ENCODE measurements at places on chromosomes 5 and 9. TPM values are rescaled to one million over a fixed set of nuclear protein-coding genes. Genes with fewer than 3 reads are reported as not detected.

Gene SLC25A48
- not detected for total RNA-seq

Gene PHAX
- 33.7 TPM for total RNA-seq

Gene NR6A1
- 1.9 TPM for total RNA-seq

Gene ACTBL2
- not detected for total RNA-seq

Gene SPRY4
- 14.1 TPM for total RNA-seq

Gene TAF1L
- total RNA-seq = not detected

Gene OMD
- total RNA-seq = 17.1 TPM

Gene CER1
- not detected for total RNA-seq

Gene STING1
- total RNA-seq = 96.8 TPM

Gene UBQLN1
- total RNA-seq = 88.8 TPM

Gene ACOT12
- total RNA-seq = not detected

Gene GABRA1
- not detected for total RNA-seq

Gene DMRTA1
- 0.59 TPM for total RNA-seq

Gene PDLIM4
- total RNA-seq = 47.8 TPM

Gene FBP2
- not detected for total RNA-seq

Gene NXNL2
- total RNA-seq = not detected

Gene PFN3
- total RNA-seq = not detected

Gene AGXT2
- not detected for total RNA-seq

Gene ANKRD33B
- total RNA-seq = 2.7 TPM

Gene OR1L8
- total RNA-seq = 0.14 TPM

Gene KIF4B
- total RNA-seq = 0.08 TPM

Gene IRX1
- not detected for total RNA-seq

Gene LPAR1
- total RNA-seq = 42.8 TPM

Gene DNAJA1
- 79.1 TPM for total RNA-seq

Gene CTNNAL1
- 61.1 TPM for total RNA-seq

Gene PCDHAC1
- 0.12 TPM for total RNA-seq

Gene LHX3
- not detected for total RNA-seq

Gene WHRN
- 15.0 TPM for total RNA-seq

Gene SLC34A3
- not detected for total RNA-seq

Gene OR1J2
- total RNA-seq = not detected

Gene SPINK5
- total RNA-seq = 3.0 TPM

Gene CTXN3
- not detected for total RNA-seq

Gene DIPK1B
- 34.8 TPM for total RNA-seq

Gene NR4A3
- 7.7 TPM for total RNA-seq

Gene NAIF1
- total RNA-seq = 6.7 TPM

Gene PKN3
- 7.5 TPM for total RNA-seq

Gene FOXD4L5
- total RNA-seq = 0.11 TPM

Gene ANKRD34B
- total RNA-seq = not detected

Gene JAKMIP2
- total RNA-seq = 1.3 TPM

Gene TOR4A
- total RNA-seq = 12.9 TPM

Gene SPACA9
- total RNA-seq = 10.4 TPM

Gene TSLP
- total RNA-seq = 2.7 TPM

Gene TNC
- 4.8 TPM for total RNA-seq

Gene PCDHGC5
- 1.4 TPM for total RNA-seq

Gene FOXD4L3
- not detected for total RNA-seq

Gene DRD1
- not detected for total RNA-seq

Gene PCDHB12
- 3.3 TPM for total RNA-seq

Measured in right cardiac atrium (tissue), 5 donors.